ENCODE measurements at places on chromosomes 16 and 17. TPM values are rescaled to one million over a fixed set of nuclear protein-coding genes. Genes with fewer than 3 reads are reported as not detected.

Gene KRT34
- total RNA-seq: not detected

Gene WFDC1
- 334 TPM for total RNA-seq

Gene BRIP1
- 10.6 TPM for total RNA-seq

DNA sequence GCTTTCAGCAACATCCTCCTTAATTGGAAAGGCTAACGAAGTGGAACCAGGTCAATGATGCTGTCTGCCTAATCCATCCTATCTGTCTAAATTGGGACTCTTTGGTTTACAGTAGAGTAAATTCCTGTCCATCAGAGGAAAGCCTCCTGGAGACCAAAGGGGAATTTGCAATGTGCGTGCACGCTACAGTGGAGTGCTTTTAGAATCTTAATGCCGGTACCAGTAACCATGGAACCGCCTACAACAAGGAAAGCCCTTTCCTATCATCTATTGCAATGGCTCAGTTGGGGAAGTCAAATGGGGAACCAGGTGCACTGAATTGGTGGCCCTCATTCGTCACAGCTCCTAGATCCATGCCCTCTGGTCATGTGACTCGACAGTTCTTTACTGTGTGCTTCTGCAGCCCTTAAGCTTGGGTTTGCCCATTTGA is 110.1 kb downstream of the XYLT1 start:
- no peak for DNase-seq

DNA sequence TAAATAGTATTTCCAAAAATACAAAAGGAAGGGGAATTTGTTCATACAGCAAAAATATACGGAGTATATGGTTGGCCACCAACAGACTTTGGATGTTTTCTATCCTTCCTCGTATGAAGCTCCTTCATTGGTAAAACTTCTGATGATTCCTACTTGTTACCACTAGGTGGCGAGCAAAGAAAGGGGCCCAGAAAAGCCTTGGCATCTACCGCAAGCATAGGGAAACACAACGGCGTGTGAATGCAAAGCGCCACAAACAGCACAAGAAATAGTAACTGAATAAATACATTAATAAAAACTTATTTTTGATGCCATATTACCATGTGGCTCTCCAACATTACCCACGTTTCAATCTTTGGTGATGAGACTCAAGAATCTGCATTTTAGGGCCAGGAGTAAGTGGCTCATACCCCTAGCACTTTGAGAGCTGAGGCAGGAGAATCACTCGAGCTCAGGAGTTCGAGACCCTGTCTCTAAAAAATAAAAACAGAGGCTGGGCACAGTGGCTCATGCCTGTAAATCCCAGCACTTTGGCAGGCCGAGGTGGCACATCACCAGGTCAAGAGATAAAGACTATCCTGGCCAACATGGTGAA is 34.5 kb downstream of the YWHAE start:
- peak; percentile 85 for DNase-seq

DNA sequence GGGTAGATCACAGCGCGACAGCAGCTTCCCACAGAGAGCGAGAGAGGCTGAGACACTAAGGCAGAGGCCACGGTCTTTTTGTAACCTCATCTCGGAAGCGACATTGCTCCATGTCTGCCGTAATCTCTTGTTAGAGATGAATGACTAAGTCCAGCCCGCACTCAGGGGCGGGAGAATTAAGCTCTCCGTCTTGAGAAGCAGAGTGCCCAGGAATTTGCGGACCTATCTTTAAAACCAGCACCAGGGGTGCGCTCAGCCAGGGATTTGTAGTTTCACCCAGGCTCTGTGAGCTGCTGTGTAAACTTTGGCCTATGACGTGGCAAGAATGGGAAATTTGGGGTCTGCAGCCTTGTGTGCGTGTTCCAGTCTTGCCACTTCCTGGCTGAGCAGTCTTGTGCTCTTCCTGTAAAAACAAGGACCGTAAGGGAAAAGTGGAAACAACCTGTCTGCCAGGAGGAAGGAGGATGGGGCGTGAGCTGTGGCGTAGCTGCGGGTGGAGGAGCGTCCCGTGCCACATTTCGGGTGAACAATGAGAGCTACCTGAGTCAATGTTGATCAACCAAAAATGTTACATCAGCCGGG is 16.0 kb upstream of the JPH3 start:
- peak; percentile 28 for DNase-seq

- DNase-seq: no peak
These were observed 153.6 kb downstream of the KATNIP start for GRCh38 chr16:27703545-27703944.

- no peak for DNase-seq
These were observed 37.6 kb upstream of the ABCC11 start for GRCh38 chr16:48284772-48285409.

DNA sequence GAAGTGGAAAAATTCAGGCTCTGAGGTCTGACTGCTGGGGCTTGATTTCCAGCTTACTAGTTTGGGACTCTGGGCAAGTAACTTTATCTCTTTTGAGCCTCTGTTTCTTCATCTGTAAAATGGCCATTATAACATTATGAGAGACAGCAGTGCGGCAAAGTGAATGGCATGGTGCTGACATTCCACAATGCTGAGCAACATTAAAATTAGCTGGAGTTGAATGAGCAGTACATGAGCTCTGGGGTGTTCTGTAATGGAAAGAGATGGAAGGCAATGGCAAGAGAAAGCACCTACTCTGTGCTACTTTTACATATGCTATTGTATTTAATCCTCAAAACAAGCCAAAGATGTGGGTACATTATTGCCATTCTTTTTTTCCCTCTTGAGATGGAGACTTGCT is 535.7 kb upstream of the CDH11 start:
- DNase-seq: no peak

DNA sequence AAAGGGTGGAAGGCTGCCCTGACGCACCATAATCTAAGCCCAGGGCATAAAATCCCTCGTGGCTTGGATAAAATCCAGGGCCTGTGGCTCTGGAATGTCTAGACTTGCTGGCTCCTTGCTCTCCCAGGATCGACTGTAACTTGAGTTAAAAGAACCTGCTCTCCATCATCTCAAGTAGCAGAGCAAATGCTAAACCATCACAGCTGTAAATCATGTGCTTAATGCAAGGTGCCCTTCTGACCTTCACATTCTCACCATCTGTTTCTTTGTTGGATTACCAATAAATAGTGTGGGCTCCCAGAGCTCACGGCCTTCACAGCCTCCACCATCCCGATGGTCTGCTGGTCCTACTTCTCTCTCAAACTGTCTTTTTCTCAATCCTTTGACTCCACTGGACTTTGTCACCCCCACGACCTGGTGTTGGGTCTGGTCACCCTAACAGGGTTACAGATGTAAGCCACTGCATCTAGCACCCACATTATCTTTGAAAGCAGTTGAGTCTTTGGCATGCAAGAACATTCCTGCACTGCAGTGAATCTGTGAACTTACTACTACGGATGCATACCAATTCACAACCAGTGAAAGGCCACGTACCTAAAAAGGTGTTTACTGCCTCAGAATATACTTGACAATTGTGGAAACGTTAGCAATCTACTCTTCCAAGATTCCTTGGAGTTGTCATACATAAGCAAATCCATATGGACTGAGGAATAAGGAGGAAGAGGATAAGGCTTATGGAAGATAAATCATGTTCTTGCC is 15.3 kb downstream of the RSL1D1 start:
- DNase-seq: no peak

All from umbilical cord (tissue), 2 donors.